Activated T-cell treated with anti-CD3 and anti-CD28 coated beads, Interleukin-2, amount 50 U/mL, for 24 hours (primary cell): ENCODE measurements at places on chromosomes 1 and 21.

GRCh38 chr1:216330262-216330661 lies 93.0 kb downstream of the USH2A start:
- H3K27ac ChIP-seq = no peak overlapping the region
- no peaks in the 10 kb centered on the region for H3K36me3 ChIP-seq

- no peak for DNase-seq
- no peak overlapping the region for H3K27ac ChIP-seq
- H3K36me3 ChIP-seq = peaks cover 3% of the 10 kb centered on the region
- no peaks in the 10 kb centered on the region for H3K4me1 ChIP-seq
- H3K27me3 ChIP-seq = no peaks in the 10 kb centered on the region
Measured at GRCh38 chr1:112528076-112528475, 19.3 kb downstream of the WNT2B start.

DNA sequence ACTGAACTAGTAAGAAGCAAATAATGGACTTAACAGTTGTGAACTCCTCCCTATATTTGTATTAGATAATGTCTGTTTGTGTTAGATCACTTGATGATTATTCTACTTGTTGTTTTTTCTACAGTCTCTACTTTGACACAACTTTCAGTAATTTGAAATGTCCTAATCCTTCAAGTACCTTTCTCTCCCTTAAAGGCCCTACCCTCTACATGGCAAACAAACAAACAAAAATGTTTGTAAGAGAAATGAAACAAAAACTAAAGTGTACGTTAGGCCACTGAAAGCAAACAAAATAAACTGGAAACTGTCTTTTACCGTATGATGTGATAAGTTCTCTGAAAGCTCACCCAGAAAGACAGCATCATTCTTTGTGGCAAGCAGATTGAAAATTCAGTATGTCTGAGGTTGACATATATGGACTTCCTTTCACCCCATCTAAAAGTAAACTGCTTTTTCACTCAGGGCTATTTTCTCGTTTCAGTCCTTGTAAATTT lies 255.9 kb upstream of the SNX7 start:
- H3K27me3 ChIP-seq = no peaks in the 10 kb centered on the region
- no peak overlapping the region for H3K4me3 ChIP-seq
- H3K4me1 ChIP-seq = peaks cover 9% of the 10 kb centered on the region

- no peak overlapping the region for H3K27ac ChIP-seq
- H3K4me3 ChIP-seq = no peak overlapping the region
- no peak for DNase-seq
- peaks cover 2% of the 10 kb centered on the region for H3K36me3 ChIP-seq
Measured at GRCh38 chr1:107590900-107591622, 373.9 kb downstream of the VAV3 start.
